ENCODE measurements at places on chromosomes 7 and 10.

- no peak for DNase-seq
Measured at GRCh38 chr10:70197235-70197945, 27.1 kb upstream of the SAR1A start.

DNA sequence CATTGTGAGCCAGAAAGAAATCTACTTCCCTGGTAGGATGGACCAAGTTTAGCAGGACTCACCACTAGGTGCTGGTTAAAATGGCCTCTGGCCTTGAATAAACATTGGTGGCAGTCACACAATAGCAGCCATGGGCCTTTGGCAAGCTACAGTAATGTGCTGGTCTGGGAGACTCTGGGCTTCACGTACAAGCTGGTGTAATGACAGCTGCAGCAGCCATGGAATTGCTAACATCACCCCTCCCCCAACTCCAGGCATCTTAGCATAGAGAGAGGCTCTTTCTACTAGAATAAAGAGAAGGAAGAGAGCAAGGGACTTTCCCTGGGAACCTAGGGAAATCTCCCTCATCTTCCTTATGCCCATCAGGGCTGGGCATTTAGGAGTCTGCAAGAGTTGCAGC, 205.1 kb upstream of the SEMA3A start:
- no peak for DNase-seq

DNA sequence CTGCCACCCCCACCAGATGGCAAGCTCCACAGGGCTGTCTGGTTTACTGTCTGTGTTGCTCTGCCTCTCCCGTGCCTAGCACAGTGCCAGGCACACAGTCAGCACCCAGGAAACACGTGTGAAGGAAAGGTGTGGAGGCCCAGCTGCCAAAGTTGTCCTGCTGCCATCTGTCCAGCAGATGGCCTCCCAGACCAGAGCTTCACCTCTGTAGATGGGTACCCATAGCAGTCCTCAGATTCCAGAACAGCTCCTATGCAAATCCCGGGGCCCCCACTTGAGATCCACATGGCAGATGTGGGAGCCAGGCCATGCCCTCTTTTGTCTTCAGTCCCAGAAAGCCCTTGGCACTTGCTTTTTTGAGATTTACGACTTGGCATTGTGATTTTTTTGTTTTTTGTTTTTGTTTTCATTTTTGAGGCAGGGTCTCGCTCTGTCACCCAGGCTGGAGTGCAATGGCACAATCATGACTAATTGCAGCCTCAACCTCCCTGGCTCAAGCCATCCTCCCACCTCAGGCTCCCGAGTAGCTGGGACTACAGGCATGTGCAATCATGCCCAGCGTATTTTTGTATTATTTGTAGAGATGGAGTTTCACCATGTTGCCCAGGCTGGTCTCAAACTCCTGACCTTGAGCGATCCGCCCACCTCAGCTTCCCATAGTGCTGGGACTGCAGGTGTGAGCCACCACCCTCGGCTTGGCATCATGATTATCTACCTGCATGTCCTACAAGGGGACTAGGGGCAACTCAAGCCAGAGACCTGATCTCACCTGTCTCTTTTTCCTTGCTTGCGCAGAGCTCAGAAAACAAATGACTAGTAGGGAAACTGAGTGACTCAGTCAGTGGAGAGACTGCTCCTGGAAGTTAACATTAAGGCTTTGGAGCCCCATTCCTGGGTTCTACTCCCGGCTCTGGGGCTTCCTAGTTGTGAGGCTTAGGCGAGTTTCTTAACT, 16.9 kb upstream of the PALD1 start:
- DNase-seq: no peak

DNA sequence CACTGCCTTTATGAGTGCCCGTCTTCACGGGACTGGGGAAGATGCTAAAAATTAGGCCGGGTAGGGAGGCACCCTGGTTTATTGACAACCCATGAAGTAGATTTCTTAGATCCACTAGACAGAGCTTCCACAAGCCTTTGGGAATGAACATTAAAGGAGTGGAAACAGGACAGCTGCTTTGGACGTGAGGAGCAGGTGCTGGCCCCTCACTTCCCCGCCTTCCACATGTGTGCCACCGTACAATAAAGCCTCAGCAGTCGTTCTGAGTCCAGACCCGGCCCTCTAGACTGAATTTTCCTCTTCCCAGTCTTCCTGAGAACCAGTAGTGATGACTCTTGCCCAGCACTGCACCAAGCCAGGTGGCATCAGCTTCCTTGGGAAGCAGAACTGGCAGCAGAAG, 282.4 kb downstream of the CELF2 start:
- no peak for DNase-seq

DNA sequence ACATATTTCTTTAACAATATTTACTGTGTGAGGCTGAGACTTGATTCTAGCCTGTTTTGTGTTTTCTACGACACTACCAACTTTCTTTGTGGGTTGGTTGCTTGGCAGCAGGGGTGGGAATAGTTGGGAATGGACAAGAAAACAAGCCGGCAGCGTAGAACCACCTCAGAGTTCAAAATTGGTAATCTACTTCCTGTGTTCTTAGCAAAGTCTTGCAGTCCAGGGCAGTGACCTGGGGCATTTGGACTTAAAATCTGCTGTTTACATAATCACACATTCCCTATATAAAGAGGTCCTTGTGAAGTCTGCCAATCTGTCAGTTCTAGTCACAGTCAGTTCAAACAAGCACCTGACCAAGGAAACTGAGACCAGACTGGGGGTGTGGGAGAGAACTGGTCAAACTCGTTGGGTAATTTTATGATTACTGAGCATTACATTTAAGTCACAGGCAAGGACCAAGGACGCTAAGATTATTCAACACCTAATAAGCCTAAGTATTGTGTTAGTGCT, 167.9 kb downstream of the CPEB3 start:
- no peak for DNase-seq

DNA sequence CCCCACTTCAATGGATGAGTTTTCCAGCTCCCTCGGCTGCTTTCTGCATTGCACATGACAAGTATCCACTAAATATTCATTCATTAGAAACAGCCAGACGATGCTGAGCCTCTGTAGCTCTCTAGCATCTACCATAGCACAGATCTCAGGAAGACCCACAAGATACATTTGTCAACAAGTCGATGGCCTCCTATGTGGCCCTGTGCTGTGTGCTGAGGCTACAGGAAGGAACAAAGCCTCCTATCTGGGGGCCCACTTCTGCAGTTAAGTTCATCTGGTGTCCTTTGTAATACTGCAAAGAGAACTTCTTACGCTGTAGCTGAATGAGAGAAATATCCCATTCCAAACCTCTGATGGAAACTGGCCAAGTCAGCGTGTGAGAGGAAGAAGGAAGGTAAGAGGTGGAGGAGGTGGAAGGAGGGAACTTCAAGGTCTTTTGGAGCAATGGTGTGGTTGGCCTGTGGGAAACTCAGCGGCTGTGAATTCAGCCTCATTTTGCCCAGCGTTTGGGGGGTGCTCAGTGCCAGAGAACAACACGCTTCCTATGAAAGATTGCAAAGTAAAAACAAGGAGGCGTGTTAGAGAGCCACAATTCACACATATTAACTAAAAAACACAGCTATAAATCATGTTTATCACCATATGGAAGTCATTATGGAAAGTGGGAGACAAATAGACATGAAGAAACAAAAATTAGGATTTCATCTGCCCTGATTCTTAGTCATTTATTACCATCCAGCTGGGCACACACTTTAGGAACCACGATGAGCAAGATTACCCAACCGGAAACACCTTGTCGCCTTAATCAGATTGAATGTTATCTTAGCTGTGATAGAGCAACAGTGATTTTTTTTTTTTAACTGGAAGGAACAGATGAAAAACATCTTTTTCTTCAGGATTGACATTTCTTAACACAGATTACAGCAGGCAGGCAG, 62.2 kb upstream of the USP6NL start:
- DNase-seq: peak; percentile 18
